ENCODE measurements at places on chromosomes 5 and 9. TPM values are rescaled to one million over a fixed set of nuclear protein-coding genes. Genes with fewer than 3 reads are reported as not detected.

Gene IFNB1
- not detected for total RNA-seq

Gene SIL1
- total RNA-seq: 61.4 TPM

Gene LECT2
- not detected for total RNA-seq

Gene GARIN3
- total RNA-seq: not detected

Gene SLC25A2
- total RNA-seq: 0.28 TPM

Gene EPB41L4B
- total RNA-seq: 0.54 TPM

Gene PRLR
- 0.54 TPM for total RNA-seq

Gene TAF11L10
- total RNA-seq: not detected

Gene RNF183
- total RNA-seq: not detected

Gene NDUFS4
- total RNA-seq: 34.2 TPM

Gene ZNF883
- total RNA-seq: 0.83 TPM

- no peak overlapping the region for H3K27ac ChIP-seq
- H3K27me3 ChIP-seq: peaks cover 58% of the 10 kb centered on the region
- H3K4me1 ChIP-seq: no peaks in the 10 kb centered on the region
- no peaks in the 10 kb centered on the region for H3K36me3 ChIP-seq
- peak; percentile 51 for DNase-seq
These were observed 35.2 kb upstream of the PSD2 start for GRCh38 chr5:139760066-139761056.

GRCh38 chr9:95181226-95181818, 136.2 kb downstream of the FANCC start:
- no peaks in the 10 kb centered on the region for H3K4me1 ChIP-seq
- DNase-seq: peak; percentile 9
- no peaks in the 10 kb centered on the region for H3K36me3 ChIP-seq
- no peak overlapping the region for H3K27ac ChIP-seq
- H3K4me3 ChIP-seq: no peak overlapping the region

- H3K4me1 ChIP-seq: peaks cover 3% of the 10 kb centered on the region
- H3K36me3 ChIP-seq: no peaks in the 10 kb centered on the region
- no peak for DNase-seq
- H3K4me3 ChIP-seq: no peak overlapping the region
- H3K27ac ChIP-seq: no peak overlapping the region
- H3K27me3 ChIP-seq: peaks cover 17% of the 10 kb centered on the region
These were observed 129.9 kb upstream of the ANKH start for GRCh38 chr5:15001517-15001916.

DNA sequence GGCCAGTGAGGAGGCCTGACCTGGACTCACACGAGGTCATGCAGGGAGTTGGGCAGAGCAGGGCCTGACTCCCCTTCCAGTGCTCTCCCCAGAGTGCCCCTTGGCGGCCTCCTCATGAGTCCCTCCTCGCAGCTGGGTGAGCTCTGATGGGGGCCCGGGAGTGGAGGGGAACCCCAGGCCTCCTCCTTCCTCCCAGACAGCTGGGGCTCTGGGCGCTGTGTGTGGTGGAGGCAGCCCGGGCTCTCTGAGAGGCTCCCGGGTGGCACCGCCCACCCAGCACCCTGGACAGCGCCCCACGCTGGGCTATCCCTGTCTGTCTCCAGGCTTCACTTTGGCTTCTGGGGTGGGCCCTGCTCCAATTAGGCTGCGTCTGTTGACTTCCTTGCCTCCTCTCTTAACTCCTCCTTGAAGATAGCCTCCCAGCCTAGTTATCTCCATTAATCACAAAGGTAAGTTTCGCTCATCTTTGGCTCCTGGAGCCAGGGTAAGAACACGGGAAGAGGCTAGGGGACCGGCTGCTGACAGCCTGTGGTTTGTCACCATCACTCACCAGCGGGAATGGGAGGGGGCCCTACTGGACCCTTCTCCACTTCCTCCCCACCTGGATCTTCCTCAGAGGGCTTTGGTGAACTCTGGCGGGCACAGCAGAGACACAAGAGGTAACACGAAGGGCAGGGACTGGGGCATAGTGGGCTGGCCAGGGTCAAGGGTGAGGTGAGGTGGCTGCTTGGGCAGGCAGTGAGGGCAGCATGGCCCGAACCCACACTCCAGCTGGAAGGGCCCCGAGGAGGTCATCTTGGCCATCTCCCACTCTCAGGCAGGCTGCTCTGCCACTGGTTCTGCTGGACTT, 13.1 kb downstream of the PSD2 start:
- H3K27ac ChIP-seq: no peak overlapping the region
- peak; percentile 24 for DNase-seq
- H3K36me3 ChIP-seq: no peaks in the 10 kb centered on the region
- no peak overlapping the region for H3K4me3 ChIP-seq

DNA sequence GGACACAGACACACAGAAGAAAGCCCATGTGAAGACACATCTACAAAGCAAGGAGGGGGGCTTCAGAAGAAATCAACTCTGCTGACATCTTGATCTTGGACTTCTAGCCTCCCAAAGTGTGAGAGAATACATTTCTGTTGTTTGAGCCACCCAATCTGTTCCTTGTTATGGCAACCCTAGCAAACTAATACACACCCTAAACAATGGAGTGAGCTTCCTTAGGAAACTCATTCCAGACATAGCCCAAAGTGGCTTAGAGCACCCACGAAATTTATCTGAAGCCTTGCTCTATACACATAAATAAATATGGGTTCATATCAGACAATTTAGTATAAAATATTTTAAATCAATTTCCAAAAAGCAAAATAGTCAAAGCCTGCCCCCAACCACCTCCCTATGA, 7.6 kb upstream of the TBC1D2 start:
- H3K36me3 ChIP-seq: no peaks in the 10 kb centered on the region
- H3K27ac ChIP-seq: no peak overlapping the region
- DNase-seq: no peak
- H3K27me3 ChIP-seq: no peaks in the 10 kb centered on the region

GRCh38 chr5:64077589-64077988, 88.1 kb upstream of the RNF180 start:
- H3K27me3 ChIP-seq: no peaks in the 10 kb centered on the region
- DNase-seq: no peak
- no peaks in the 10 kb centered on the region for H3K36me3 ChIP-seq
- H3K4me3 ChIP-seq: no peak overlapping the region

DNA sequence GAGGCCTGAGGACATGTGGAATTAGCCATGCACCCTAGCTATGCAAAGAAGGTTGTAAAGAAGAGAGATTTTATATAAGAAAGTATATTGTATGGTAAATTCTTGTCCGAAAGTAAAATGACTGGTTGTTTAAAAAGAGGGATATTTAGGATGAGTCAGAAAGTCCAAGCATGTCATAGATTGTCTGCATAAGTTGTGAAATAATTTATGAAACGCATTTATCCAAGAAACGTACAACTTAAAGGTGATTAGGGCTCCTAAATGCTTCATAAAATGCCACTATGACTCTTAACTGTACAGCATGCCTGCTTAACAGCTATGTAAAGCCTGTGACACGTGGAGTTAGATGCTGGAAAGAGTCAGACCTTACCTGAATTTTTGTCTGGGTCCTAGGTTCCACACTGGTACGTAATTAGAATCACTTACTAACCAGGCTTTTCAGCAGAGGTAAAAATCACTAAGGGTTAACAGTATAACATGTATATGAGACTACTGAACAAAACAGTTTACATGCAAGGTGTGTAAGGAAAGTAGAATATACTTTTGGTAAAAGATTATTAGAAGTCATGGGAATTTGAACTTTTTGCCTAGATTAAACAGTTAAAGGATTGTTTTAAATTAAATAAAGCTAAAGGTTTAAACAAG, 37.0 kb upstream of the ARL15 start:
- H3K4me3 ChIP-seq: no peak overlapping the region
- no peak for DNase-seq
- no peak overlapping the region for H3K27ac ChIP-seq
- H3K4me1 ChIP-seq: no peaks in the 10 kb centered on the region

- peak; percentile 51 for DNase-seq
- no peaks in the 10 kb centered on the region for H3K36me3 ChIP-seq
- peaks cover 3% of the 10 kb centered on the region for H3K4me1 ChIP-seq
- H3K27me3 ChIP-seq: peaks cover 4% of the 10 kb centered on the region
These were observed 67.9 kb downstream of the NFIB start for GRCh38 chr9:14245901-14246525.

- H3K27me3 ChIP-seq: no peaks in the 10 kb centered on the region
- no peak for DNase-seq
- H3K27ac ChIP-seq: no peak overlapping the region
- no peaks in the 10 kb centered on the region for H3K36me3 ChIP-seq
These were observed 29.8 kb downstream of the PCDHAC2 start for GRCh38 chr5:140996060-140996459.

DNA sequence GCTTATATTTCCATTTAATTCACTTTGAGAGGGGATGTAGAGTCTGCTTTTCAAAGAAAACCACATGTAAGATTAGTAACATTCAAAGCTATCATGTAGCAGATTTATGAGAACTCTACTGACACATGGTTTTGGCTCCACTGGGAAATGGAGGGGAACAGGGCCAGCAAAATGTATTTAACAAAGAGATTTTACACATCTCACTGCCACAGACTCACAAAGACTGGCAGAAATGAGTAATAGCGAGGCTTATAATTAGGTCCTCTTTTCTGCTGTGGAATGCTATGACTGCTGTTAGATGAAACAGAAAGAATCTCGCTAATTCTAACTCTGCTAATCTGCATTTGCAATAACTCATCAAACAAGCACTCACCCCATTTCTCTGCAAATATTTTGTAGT, 4.5 kb downstream of the DAP start:
- peaks cover 19% of the 10 kb centered on the region for H3K4me1 ChIP-seq
- peaks cover 35% of the 10 kb centered on the region for H3K36me3 ChIP-seq
- H3K27ac ChIP-seq: no peak overlapping the region

- peaks cover 41% of the 10 kb centered on the region for H3K27me3 ChIP-seq
- H3K4me1 ChIP-seq: no peaks in the 10 kb centered on the region
- H3K4me3 ChIP-seq: no peak overlapping the region
These were observed 12.1 kb upstream of the UNC5A start for GRCh38 chr5:176798086-176798876.

GRCh38 chr9:6961845-6962522, 204.2 kb downstream of the KDM4C start:
- no peaks in the 10 kb centered on the region for H3K36me3 ChIP-seq
- H3K27me3 ChIP-seq: no peaks in the 10 kb centered on the region
- no peak overlapping the region for H3K27ac ChIP-seq
- H3K4me1 ChIP-seq: no peaks in the 10 kb centered on the region
- no peak overlapping the region for H3K4me3 ChIP-seq

DNA sequence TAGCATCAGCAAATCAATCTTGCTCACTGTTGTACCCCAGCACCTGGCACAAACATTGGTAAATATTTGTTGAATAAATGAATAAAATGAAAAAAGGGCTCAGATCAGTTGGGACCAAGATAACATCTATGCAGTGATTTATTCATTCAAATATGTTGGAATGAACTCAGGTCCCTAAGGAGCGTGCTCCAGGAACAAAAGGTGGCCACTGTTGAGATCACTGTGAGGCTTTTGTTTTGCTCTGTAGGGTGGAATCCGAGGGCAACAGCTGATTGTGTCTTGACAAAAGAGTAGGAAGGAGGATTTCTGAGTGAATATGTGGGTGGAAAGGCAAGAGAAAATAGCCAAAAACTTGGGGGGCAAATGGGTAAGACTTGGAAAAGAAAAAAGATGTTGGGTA, 89.7 kb downstream of the PPP2R2B start:
- no peak for DNase-seq
- H3K36me3 ChIP-seq: no peaks in the 10 kb centered on the region
- H3K4me1 ChIP-seq: no peaks in the 10 kb centered on the region
- H3K4me3 ChIP-seq: no peak overlapping the region

GRCh38 chr9:128078504-128079434, 10.7 kb downstream of the SLC25A25 start:
- H3K27ac ChIP-seq: peak overlapping the region; percentile 24
- peaks cover 34% of the 10 kb centered on the region for H3K4me1 ChIP-seq
- H3K36me3 ChIP-seq: no peaks in the 10 kb centered on the region

DNA sequence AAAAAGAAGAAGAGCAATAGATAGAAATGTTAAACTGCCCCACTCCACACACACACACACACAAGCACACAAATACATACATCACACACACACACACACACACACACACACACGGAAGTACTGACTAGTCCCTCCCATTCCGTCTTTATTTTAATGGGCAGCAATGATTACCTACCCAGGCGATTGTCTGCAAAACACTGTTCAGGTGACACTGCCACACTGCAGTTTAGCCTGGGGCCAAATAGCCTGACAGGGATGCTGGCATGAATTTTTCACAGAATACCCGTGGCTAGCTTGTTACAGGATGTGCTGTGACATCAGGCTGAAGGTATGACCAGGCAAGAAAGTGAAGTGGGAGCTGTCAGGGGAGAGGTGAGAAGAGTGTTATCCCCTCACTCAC, 86.9 kb downstream of the FRMD3 start:
- no peaks in the 10 kb centered on the region for H3K4me1 ChIP-seq
- H3K4me3 ChIP-seq: no peak overlapping the region
- no peak for DNase-seq
- H3K27ac ChIP-seq: no peak overlapping the region
- no peaks in the 10 kb centered on the region for H3K27me3 ChIP-seq

DNA sequence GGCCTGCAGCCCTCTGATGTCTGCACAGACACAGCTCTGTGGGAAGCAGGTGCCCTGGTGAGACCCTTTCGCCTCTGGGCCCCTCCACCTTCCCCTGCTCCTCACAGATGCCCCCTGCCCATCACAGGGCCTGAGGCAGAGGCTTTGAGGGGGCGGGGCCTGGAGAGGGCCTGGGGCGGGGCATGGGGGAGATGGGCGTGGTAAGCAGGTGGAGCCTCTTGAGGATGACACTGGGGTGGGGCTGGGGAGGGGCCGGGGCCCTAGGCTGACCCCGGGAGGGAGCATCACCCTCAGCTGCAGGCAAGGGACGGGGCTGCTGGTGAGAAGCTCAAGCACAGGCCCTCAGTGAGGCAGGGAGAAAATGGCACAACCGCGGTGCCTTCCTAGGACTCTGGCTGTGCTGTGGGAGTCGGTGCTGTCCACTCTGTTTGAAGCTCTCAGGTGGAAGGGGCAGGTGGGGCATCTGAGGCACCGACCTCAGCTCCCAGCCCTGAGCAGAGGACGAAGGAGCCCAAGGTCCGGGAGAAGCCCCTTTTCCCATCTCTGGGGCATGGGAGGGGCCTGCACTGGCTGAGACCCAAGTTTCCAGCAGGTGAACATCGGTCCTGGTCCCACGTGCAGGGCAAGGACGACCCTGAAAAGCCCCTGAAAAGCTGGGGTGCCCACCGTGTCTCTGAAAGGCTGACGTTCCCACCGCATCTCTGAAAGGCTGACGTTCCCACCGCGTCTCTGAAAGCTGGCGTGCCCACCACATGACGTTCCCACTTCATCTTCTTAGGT, 17.5 kb upstream of the SLC9A3 start:
- no peak overlapping the region for H3K27ac ChIP-seq
- no peaks in the 10 kb centered on the region for H3K36me3 ChIP-seq
- H3K4me1 ChIP-seq: no peaks in the 10 kb centered on the region
- H3K4me3 ChIP-seq: no peak overlapping the region
- DNase-seq: no peak

DNA sequence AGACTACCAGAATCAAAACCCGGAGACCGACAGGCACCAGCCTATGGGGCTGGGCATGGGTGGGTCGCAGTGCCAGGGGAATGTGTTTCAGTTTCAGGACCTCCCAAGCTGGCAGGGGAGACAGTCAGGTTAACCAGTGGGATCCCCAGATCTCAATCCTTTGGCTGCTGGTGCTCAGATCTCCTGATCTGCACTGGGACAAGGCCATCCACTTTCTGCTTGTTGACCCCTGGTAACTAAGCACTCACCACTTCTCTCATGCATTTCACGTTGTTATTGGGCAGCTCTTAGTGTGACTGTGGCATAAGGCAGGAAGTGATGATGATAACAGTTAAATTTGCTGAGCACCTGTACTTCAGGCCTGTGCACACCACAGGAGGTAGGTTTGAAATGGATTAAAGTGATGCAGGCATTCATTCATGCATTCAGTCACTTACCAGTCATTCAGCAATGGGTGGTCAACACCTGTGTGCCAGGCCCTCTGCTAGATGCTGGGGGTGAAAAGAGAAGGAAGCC, 42.1 kb upstream of the STXBP1 start:
- H3K4me1 ChIP-seq: peaks cover 47% of the 10 kb centered on the region
- H3K27me3 ChIP-seq: no peaks in the 10 kb centered on the region
- peak; percentile 44 for DNase-seq
- H3K27ac ChIP-seq: peak overlapping the region; percentile 100
- H3K36me3 ChIP-seq: peaks cover 12% of the 10 kb centered on the region

Data from IMR-90 (cell line).